Suppressor macrophage treated with lipopolysaccharide for 1 hour (primary cell): ENCODE measurements at places on chromosomes 16 and 17.

DNA sequence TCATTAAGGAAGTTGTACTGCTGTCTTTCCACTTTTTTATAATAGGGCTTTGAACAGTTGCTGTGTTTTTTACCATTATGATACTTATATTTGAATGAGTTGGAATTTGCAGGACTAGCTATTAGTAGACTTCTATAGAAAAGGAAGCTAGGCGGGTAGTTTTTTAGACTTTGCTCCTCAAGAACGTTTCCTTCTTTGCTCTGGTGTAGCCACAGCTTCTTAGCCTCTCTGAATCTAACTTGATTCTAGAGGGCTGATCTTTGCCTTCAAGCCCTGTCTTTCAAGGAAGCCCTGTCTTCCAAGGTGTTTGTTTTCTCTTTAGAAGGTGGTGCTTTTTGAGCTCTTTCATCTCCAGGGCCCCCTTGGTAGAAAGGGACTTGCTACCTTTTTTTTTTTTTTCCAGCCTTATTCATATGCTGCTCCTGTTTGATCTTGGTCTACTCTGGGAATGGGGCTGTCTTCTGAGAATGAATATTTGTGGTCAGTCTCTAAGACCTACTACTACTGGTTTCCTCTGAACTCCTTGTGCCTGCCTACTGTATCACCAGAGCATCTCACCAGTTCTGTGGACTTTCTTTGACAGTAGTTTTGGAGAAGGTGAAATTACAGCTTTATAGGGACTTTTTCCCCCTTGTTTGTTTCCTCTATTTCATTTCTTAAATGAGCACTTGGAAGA, 52.3 kb upstream of the RASL10B start:
- no peak for DNase-seq

DNA sequence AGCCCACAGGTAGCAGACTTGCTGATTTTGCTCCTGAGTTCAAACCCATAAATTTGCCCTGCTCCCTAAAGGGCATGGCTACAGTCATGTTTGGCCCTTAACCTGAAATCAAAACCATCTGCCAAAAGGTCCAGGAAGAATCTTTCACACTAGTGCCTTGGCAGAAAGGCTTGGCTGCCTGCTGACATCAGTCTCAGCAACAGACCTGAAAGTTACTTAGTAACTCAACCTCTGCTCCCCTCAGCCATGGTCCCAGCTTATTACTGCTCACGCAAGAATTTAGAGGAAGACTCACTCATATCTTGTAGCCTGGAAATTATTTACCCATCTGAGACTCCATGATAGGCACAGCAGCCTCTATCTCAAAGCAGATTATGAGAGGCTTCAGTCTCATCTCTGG, 98.0 kb upstream of the KIF2B start:
- no peak for DNase-seq

GRCh38 chr16:57732714-57733113, 2.9 kb upstream of the KATNB1 start:
- peak; percentile 50 for DNase-seq

- no peak for DNase-seq
Measured at GRCh38 chr17:4597975-4598374, 13.6 kb downstream of the SMTNL2 start.

DNA sequence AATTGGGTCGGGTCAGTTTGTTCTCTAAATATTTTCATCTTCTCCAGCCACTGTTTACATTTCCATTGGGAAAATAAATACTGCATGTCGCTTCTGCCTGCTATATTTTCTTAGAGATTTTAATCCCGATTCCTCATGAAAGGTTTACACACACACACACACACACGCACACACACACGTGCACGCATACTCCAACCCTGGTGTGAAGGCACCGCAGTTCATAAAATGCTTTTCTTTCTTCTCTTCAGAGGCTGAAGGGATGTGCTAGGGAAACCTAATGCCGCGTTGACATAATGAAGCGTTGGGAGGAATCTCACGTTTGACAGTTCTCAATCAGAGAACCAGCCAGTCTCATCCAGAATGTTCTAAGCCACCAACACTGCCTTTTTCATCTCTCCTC, 222.9 kb upstream of the IRX3 start:
- DNase-seq: no peak

DNA sequence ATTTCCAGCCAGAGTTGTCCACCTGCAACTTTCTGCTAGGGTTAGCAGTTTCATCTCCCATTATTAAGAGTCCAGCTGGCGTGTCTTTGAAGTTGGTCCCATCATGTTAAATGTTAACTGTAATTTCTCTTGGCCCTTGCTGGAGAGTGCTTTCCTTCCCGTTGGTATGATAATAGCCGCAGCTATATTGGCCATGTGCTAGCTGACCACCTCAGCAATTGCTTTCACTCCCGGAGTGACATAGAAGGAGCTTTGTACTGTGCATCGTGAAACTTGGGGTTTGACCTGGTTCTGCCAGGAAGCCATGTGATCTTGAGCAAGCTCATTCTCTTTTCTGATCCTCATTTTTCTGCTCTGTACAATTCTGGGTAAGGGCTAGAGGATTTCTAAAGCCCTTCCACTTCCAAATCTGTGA, 81.0 kb upstream of the TBX2 start:
- DNase-seq: no peak

- DNase-seq: no peak
Measured at GRCh38 chr17:46811978-46812583, 6.4 kb downstream of the WNT3 start.

DNA sequence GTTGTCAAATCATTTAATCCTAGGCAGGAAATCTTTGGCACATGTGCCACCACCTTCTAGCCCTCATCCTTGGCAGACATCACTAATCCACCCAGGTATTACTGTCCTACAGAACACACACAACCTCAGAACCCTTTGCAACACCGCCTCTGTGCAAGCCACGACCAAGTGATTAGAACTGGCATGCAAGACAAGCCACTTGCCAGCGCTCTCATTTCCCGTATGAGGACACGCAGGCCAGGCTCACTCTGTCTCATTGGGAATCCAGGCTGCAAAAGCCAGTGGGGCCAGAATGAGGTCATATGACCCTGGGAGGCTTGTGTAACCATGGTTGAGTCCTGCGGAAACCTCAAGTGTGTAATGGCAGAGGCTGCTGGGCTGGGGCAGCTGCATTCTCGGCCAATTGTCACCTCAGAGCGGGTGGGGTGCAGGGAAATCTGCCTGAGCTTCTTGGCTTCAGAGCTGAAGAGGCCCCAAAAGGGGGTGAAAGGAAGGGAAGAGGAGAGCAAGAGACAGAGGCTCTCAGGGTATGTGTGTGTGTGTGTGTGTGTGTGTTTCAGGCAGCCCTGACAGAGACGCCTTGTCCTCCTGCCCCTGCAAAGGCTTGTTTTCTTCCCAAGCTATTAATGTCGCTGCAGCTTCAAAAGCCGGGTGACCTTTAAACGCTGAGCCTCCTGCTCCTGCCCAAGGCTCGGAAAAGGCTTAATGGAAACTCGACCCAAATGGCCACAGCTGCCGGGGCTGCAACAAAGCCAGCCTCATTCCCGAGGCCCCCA, 43.2 kb upstream of the MRPS23 start:
- DNase-seq: peak; percentile 98

DNA sequence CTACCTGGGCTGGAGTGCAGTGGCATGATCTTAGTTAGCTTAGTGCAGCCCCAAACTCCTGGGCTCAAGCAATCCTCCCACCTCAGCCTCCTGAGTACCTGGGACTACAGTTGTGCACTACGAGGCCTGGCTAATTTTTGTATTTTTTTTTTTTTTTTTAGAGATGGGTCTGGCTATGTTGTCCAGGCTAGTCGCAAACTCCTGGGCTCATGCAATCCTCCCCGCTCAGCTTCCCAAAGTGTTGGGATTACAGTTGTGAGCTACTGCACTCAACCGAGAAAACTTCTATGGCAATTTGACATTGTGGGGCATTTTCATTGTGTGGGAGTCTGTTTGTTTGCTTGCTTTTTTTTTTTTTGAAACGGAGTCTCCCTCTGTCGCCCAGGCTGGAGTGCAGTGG, 30.0 kb downstream of the CRISPLD2 start:
- no peak for DNase-seq

GRCh38 chr17:4786106-4786511, at the start of gene VMO1:
Gene VMO1 (minus strand): TSS chr17:4786364. CDS start chr17:4786352, 12 bp downstream.
- DNase-seq: peak; percentile 34

- no peak for DNase-seq
Measured at GRCh38 chr17:33280162-33280943, 12.7 kb downstream of the ASIC2 start.

GRCh38 chr16:31083081-31083480, 5.7 kb downstream of the PRSS53 start:
- DNase-seq: no peak

- DNase-seq: no peak
Measured at GRCh38 chr17:48629411-48629759, 3.2 kb upstream of the HOXB9 start.

DNA sequence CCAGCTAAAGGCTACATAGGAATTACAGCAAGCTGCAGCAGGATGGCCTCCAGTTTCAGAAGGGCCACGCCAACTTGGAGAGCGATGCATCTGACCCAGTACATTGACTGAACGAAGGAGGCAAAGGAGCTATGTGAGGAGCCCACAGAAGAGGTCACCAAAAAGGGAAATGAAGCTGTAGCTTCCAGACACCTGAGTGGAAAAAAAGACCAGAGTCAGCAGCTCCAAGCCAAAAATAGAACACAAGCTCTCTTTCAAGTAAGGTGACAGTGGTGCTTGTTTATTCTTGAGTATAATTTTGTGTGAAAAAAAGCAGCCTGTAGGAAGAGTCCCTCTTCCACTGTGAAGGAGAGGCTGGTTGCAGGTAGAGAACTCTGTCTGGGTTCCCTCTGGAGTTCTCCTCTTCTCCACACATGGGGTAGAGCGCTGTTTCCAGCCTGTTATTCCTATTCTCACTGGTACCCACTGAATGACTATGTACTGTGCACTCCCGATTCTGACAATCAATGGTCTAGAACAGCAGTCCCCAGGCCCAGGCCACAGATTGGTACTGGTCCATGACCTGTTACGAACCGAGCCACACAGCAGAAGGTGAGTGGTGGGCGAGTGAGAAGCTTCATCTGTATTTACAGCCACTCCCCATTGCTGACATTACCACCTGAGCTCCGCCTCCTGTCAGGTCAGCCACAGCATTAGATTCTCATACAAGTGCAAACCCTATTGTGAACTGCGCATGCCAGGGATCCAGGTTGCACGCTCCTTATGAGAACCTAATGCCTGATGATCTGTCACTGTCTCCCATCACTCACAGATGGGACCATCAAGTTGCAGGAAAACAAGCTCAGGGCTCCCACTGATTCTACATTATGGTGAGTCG, 15.1 kb downstream of the CCL4 start:
- no peak for DNase-seq

DNA sequence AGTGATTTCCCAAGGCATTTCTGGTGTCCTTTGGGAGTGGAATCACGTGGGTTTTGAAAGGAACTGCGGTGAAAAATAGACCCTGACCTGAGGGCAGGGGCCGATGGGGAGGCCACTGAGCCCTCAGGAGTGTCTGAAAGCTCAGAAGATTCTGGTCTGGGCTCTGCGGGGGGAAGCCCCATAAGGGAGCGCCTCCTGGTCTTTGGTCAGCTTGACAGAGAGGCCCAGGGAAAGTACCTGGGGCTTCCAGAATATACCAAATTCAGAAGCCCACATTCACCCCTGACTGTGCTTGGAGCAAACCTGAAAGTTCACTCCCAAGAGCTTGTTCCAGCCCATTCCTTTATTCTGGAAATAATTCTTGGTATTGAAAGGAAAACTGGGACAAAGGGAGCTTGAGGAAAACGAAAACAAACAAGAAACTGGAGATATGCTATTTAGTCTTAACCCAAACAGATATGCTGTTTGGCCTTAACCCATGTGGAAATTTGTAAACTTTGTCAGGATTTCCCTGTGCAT, 23.2 kb upstream of the NAGLU start:
- peak; percentile 62 for DNase-seq

DNA sequence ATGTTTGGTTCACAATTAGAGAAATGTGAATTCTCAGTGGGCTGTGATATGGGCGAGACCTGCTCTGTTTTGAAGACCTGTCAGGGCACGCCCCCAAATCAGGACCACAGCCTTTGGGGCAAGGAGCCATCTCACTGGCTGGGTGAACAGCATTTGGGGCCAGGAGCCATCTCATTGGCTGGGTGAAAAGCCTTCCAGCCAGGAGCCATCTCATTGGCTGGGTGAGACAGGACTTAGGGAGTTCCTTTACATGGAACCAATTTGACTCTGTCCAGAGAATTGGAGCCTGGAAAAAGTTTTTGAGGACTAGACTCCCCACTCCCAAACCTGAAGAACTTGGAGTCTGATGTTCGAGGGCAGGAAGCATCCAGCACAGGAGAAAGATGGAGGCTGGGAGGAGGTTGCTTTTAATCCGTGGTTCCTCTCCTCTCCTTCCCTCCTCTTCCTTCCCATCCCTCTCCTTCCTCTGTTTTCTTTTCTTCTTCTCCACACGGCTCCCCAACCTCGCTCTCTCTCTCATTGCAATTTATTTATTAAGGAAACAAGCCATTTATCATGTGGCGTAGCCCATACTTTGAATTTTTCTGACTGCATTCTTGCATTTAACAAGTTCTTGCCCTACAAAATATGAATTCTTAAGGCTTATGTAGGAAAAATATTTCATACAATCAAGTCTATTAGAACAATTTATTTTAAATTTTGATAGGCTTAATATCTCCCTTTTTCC, 19.7 kb downstream of the FOXL1 start:
- DNase-seq: no peak

- no peak for DNase-seq
Measured at GRCh38 chr17:64066716-64067115, 46.3 kb upstream of the ICAM2 start.

- DNase-seq: no peak
Measured at GRCh38 chr17:16912021-16912962, 59.6 kb downstream of the TNFRSF13B start.

DNA sequence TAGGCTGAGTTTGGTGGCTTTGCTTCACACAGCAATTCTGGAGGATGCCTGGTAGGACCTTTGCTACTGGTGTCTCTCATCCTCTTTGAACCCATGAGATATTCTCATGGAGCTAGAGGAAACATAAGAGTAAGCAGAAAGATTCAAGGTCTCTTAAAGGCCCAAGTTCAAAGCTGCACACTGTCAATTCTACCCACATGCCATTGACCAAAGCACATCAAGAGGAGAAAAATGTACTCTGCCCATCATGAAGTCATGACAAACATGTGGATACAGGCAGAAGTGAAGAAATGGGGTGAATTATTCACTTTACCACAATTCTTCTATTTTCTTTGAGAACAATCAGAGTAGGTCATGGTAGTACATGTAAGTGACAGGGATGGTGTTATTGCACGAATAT, 13.1 kb downstream of the SKA2 start:
- no peak for DNase-seq

DNA sequence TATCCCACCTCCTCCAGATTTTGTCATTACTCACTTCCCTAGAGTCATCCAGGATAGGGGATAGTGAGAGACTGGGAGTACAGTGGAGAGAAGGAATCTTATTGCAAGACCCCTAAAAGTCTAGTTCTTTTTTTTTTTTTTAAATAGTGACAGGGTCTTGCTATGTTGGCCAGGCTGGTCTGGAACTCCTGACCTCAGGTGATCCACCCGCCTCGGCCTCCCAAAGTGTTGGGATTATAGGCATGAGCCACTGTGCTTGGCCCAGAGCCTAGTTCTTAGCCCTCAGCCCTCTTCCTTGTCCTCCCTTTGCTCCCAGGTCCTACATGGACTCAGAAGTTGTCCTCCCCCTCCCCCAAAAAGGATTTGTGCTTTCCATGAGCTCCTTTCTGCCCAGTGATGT, 2.7 kb upstream of the CHRNB1 start:
- DNase-seq: no peak
